A375 (cell line): ENCODE measurements at places on chromosomes 2 and 18. TPM values are rescaled to one million over a fixed set of nuclear protein-coding genes. Genes with fewer than 3 reads are reported as not detected.

The LPIN1 gene
- total RNA-seq, result 16.6 and 23.1 TPM in 2 replicates

The GAL3ST2 gene
- total RNA-seq, result not detected in 2 replicates

The RAPGEF4 gene
- total RNA-seq, result 0.53 and 2.2 TPM in 2 replicates

The TLK1 gene
- 3.5 and 3.8 TPM in 2 replicates for total RNA-seq

The CYTIP gene
- not detected in 2 replicates for total RNA-seq

The ATG9A gene
- 38.7 and 42.7 TPM in 2 replicates for total RNA-seq

The RUFY4 gene
- not detected in 2 replicates for total RNA-seq

The MBD5 gene
- total RNA-seq, result 5.8 and 6.5 TPM in 2 replicates

The CNGA3 gene
- not detected in 2 replicates for total RNA-seq

The HOXD11 gene
- total RNA-seq, result 0.93 TPM in 1 of 2 replicates, not detected in the other

The SDC1 gene
- total RNA-seq, result 31.4 and 35.3 TPM in 2 replicates

The MYO5B gene
- total RNA-seq, result 3.5 and 4.7 TPM in 2 replicates

The ALPP gene
- total RNA-seq, result 0.13 and 0.26 TPM in 2 replicates

The REG3A gene
- total RNA-seq, result not detected in 2 replicates

The VIL1 gene
- total RNA-seq, result not detected in 2 replicates

The PROM2 gene
- total RNA-seq, result 0.15 and 0.66 TPM in 2 replicates

The TTR gene
- not detected in 2 replicates for total RNA-seq

The LYG2 gene
- total RNA-seq, result 0.72 TPM in 1 of 2 replicates, not detected in the other

The CCDC74B gene
- total RNA-seq, result 16.5 and 21.1 TPM in 2 replicates

The SNORC gene
- total RNA-seq, result 1.1 TPM in 2 replicates

The HOXD12 gene
- total RNA-seq, result 0.60 TPM in 1 of 2 replicates, not detected in the other

The UGT1A1 gene
- total RNA-seq, result not detected in 2 replicates

The SERPINB11 gene
- total RNA-seq, result not detected in 2 replicates

The KCNE4 gene
- total RNA-seq, result 0.34 and 0.53 TPM in 2 replicates

The AMER3 gene
- not detected in 2 replicates for total RNA-seq

The C1QL2 gene
- total RNA-seq, result not detected in 2 replicates

The RDH14 gene
- 25.9 and 28.7 TPM in 2 replicates for total RNA-seq

The PRSS56 gene
- total RNA-seq, result not detected in 2 replicates

The ITGAV gene
- total RNA-seq, result 21.6 and 28.5 TPM in 2 replicates

The CPS1 gene
- 11.1 and 11.3 TPM in 2 replicates for total RNA-seq

The GATA6 gene
- 4.2 and 4.3 TPM in 2 replicates for total RNA-seq

The FAM124B gene
- not detected in 2 replicates for total RNA-seq

The CRYGC gene
- not detected in 2 replicates for total RNA-seq

The ANKRD62 gene
- total RNA-seq, result not detected in 2 replicates

The ALLC gene
- 0.41 TPM in 1 of 2 replicates, not detected in the other for total RNA-seq

The CD207 gene
- 0.11 TPM in 1 of 2 replicates, not detected in the other for total RNA-seq

The ACMSD gene
- not detected in 2 replicates for total RNA-seq

The ACADL gene
- 0.08 and 0.23 TPM in 2 replicates for total RNA-seq

The RNF152 gene
- total RNA-seq, result 0.57 and 1.2 TPM in 2 replicates

The LRATD1 gene
- total RNA-seq, result 0.08 and 0.13 TPM in 2 replicates

The SERPINB3 gene
- total RNA-seq, result not detected in 2 replicates

The SLC4A5 gene
- total RNA-seq, result 0.16 TPM in 1 of 2 replicates, not detected in the other

The KCNG3 gene
- 0.24 and 0.45 TPM in 2 replicates for total RNA-seq

The ONECUT2 gene
- total RNA-seq, result 0.08 and 0.15 TPM in 2 replicates

The HOXD10 gene
- 0.80 and 1.9 TPM in 2 replicates for total RNA-seq

The APOB gene
- not detected in 2 replicates for total RNA-seq

The SERPINB2 gene
- 0.08 and 0.34 TPM in 2 replicates for total RNA-seq

The EFEMP1 gene
- total RNA-seq, result 44.5 and 46.9 TPM in 2 replicates

The HTR2B gene
- not detected in 2 replicates for total RNA-seq

The GALNT14 gene
- total RNA-seq, result 27.8 and 28.3 TPM in 2 replicates

The DPY30 gene
- 44.8 and 70.0 TPM in 2 replicates for total RNA-seq

The ABHD3 gene
- total RNA-seq, result 4.8 and 5.6 TPM in 2 replicates

The CRYGD gene
- total RNA-seq, result not detected in 2 replicates

The WNT6 gene
- total RNA-seq, result not detected in 2 replicates
